ENCODE measurements at places on chromosomes 1 and 21.
A peak's percentile ranks its signal among the peaks of the same experiment; 100 is the strongest.

DNA sequence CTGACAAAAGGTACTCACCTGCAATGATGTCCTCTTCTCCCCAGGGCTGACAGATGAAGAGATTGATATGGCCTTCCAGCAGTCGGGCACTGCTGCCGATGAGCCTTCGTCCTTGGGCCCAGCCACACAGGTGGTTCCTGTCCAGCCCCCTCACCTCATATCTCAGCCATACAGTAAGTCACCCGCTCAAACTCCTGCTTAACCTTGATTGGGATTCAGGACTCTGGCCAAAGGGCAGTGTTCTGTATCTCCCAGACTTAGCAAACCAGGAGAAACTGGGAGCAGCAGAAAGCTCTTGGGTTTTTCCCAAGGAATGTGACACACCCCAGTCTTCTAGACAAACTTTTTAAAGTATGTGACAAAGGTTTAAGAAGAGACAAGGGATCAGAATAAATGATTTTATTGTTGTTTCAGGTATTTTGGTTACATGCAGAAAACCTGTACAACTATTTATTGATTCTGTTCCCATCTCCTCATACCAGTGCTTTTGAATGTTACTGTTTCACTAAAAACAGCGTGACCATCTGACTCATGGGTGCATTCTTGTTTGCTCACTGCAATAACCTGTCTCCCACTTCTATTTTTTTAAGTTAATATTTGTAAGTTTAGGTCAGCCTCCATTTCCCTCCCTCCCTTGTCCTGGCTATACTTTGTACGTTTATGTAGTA, 124.6 kb downstream of the PEX14 start:
- DNase-seq = no peak

DNA sequence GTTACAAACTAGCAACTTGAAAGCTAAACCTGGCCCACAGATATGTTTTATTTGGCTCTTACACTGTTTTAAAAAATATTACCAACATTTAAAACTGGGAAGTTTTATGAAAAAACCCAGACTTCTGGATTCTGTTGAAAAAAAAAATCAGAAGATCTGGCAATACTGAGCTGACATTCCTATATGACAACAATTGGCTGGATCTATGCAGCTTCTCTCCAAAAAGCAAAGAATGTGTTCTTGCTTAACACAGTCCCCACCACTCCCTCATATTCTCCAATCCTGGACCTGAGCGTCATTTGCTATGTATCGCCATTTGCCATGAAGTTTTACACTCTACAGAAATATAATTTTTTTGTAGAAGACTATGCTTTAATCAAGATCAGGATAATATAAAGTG, 859.6 kb downstream of the LTN1 start:
- no peak for DNase-seq

DNA sequence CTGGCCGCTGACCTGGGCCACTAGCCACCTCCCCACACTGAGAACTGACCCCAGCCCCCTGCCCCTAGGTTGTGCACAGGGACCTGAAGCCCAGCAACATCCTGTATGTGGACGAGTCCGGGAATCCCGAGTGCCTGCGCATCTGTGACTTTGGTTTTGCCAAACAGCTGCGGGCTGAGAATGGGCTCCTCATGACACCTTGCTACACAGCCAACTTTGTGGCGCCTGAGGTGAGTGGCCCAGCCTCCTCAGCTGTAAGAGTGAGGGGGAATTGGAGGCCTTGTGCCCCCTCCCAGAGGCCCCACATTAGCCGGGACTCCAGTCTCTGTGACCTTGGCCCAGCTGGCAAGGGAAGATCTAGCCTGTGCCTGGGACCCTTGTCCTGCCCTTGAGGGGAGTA, 41.8 kb downstream of the RPS6KA1 start:
- no peak for DNase-seq

DNA sequence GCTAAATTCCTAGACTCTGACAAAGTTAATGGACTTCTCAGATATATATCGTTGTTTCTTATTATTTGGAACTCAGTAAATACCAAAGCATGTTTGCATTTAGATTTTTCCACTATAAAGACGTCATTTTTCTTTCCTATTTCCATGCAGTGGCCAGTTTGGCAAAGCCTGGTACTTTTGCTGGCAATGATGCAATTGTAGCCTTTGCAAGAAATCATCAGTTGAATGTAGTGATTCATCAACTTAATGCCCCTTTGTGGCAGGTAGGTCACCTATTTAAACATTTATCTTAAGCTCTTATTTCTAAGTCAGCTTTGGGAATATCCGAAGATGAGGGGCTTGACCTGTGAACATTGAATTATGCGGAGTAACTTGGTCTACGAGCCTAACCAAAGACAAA, 12.0 kb downstream of the OTUD3 start:
- no peak for DNase-seq

- no peak for DNase-seq
These were observed 33.8 kb upstream of the NFASC start for GRCh38 chr1:204836856-204837255.

DNA sequence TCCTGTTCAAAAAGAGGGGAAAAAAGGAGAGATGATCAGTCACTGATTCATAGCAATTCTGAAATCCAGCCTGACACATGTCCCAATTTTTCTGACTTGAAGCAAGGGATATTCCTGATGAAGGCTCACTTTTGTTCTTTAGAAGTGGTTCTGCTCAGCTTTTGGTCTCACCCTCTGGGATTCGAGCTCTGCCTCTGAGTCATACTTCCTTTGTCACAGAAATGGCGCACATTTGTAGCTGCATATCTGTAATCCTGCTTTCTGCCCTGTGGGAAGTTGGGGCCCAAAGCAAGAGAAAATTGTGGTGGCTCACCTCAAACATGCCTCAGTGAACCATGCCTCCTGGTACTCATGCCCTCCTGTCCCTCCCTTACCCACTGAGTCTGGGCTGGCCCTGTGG, 22.3 kb upstream of the FAM78B start:
- DNase-seq = no peak

DNA sequence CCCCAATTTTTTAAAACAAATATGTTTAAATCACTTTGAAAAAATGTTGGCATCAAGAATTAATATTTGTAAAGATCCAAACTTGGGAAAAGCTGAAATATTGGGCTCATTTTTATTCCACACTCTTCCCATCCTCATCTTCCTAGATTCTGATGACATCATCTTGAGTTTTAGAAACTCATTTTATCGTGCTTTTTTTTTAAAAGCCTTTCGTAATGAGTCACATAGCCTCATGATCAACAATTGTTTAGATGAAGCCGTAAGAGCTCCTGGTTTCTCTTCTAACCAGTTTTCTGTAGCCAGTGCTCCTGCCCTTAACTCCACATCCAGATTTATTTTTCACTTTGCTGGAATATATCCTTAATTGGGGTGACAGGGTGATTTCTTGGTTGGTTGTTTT, 78.6 kb downstream of the POFUT2 start:
- DNase-seq = no peak

- no peak for DNase-seq
These were observed 6.9 kb downstream of the S100A11 start for GRCh38 chr1:152029929-152030211.

DNA sequence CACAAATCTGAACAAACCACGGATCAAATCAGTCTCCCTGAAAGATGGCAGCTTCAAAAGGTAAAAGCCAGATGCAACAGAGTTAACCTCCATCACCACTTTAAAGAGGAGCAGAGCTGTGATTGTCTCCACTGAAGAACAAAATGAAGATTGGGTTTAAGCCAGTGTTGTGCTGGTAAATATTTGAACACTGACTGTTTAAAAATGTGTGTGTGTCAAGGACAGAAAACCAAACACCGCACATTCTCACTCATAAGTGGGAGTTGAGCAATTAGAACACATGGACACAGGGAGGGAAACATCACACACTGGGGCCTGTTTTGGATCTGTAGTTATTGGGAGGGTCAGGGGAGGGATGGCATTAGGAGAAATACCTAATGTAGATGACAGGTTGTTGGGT, 83.9 kb downstream of the ST6GALNAC5 start:
- DNase-seq = no peak

DNA sequence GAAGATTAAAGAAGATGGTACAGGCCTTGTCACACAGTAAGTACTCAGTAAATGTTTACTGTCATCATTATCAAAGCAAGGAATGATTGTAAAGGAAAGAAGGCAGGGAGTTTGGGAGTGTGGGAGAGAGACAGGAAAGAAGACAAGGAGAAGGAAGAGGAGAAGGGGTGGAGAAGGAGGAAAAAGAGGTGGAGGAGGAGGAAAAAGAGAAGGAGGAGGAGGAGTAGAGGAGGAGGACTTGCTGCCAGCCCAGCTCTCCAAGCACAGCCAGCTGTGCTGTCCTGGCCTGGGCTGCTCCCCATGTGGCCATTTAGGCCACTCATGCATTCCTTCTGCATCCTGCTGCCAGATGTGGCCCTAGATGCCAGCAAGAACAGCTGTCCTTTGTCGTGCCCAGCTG, 7.5 kb upstream of the DISP3 start:
- no peak for DNase-seq

DNA sequence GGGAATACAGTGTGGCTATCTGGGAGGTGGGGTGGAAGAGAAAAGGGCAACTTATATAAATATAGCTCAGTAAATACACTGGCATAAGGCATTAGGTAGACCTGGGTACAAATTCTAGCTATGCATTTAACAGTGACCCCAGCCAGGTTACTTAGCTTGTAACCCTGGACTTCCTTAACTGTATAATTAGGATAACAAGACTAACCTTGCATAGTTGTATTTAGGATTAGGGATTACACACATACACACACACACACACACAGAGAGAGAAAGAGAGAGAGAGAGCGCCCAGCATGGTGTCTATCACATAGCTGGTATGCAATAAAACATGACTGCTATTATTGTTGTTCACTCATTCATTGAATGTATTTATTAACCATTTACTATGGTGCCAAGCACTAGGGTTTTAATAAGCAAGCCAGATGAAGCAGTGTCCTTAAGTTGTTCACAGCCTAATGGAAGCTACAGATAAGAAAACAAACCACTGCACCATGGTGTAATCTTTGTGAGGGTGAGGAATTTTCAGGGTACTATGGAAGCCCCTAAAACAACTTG, 251.4 kb downstream of the ZNF648 start:
- no peak for DNase-seq

DNA sequence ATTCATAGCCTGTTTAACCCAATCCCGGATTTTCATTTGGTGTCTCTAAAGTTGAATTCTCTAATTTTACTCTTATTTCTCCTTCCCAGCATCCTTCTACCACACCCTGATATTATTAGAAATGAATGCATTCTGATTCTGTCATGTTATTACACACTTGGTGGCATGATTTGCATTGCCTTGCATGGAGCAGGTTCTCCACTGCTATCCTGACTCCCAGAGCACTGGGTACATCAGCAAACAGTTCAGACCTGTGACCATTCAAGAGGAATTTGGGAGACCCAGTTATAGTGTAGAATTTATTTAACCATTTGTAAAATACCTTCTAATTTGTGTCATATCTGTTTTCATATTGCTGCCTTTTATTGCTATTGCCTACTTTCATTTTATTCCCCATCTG, 2.6 kb downstream of the LRRC8B start:
- DNase-seq = no peak

DNA sequence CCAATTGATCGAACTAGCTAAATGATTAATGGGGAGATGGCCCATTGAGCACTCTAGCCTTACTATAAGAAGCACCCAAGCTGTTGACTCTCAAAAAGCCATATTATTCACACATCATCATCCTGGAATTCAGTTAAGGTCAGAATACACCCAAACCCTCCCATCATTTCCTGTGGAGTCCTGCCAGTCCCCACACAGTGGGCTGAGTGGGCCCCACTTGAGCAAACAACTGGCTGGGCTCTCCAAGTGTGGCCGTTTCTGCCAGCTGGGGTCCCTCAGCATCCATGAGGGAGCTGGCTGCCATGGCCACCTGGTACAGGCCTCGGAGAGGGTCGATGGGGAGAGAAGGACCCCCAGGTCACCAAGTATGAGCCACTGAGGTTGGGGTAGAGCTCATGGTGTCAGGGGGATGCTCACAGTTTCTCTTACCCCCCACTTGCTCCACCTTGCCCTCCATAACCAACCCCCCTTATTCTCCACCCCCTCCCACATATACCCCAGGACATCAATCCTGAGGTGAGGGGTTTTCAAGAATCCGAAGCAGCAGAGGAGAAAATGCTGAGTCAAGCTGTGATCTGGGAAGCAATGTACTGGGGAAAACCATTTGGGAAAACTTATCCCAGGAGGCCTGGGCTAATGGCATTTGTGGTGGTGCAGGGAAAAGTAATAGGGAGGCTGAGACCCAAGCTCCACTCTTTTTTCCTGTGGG, 60.3 kb downstream of the UBE2T start:
- DNase-seq = peak; percentile 35

DNA sequence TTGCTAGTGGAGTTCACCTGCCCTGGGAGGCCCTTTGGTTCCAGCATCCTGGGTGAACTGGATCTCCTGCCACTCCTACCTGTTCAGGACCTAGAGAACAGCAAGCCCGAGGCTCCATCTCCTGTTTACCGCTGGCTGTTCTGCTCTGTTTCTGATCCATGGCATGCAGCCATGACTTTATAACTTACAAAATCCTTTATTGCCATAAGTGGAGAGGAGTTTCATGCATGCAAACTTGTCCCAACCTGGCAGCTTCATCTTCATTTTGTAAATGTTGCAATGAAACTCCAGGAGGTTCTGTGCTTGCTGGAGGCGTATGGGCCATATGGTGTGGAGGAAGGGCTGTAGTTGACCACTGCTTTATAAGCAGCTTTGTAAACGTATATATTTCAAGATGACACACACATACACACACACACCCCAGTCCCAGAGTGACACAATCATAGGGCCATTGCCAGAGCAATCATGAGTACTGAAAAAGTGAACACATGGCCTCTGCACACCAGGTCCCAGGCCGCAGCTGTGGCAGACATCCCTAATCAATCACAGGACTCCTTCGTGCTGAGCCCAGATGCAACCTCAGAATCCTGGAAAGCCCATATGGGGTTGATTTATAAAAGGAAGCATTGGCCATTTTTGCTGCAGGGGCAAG, 69.0 kb downstream of the UBIAD1 start:
- DNase-seq = peak; percentile 68

GRCh38 chr1:185645686-185646085, 88.5 kb upstream of the HMCN1 start:
- DNase-seq = no peak

DNA sequence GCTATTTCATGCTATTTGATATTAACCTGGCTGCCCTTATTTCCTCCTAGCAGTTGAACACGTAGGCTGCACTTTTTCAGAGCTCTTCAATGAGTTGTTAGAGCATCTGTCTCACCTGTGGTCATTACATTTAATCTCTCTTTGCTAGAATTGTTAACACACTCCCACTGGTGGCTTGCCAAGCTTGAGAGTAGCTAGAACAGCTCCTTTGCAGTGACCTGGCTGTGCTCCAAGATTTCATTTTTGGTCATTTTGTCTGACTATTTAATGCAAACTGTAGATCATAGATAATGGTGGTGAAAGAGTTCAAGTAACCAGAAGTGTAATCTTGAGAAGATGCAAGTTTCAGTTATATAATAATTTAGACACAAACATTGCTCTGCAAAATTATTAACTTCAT, 105.6 kb downstream of the LRRC7 start:
- no peak for DNase-seq
